ENCODE measurements at places on chromosomes 4 and X.

DNA sequence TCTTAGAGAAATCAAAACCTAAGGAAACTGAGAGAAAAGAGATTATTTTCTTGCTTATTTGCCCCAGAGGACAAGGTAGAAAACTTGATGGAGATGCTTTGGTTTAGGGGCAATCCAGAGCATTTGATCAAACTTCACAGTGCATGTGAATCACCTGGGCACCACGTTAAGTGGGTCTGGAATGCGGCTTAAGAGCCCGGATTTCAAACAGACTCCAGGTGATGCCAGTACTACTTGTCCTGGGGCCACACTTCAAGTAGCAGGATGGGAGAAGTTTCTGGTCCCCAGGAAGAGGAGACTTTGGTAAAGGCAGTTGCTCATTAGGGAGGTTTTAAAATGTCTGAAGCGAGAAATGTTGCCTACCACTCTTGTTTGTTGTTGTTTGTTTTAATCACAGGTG is 51.8 kb downstream of the PHOX2B start:
- no peak for DNase-seq

DNA sequence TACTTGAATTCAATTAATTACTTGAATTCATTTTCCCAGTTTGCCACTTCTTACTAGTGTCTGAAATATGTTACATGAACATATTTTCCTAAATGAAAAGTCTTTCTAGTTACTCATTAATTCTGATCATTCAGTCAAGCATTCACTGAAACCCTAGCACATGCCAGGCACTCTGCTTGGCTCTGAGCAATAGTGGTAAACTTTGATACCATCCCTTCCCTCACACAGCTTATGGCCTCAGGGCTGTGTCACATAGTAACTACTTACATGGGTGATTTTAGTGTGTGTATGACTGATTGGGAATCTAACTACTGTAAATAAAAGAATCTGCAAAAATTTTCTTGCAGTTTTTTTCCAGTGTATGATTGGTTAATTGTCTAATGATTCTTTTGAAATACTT is 32.7 kb downstream of the METAP1 start:
- no peak for DNase-seq

DNA sequence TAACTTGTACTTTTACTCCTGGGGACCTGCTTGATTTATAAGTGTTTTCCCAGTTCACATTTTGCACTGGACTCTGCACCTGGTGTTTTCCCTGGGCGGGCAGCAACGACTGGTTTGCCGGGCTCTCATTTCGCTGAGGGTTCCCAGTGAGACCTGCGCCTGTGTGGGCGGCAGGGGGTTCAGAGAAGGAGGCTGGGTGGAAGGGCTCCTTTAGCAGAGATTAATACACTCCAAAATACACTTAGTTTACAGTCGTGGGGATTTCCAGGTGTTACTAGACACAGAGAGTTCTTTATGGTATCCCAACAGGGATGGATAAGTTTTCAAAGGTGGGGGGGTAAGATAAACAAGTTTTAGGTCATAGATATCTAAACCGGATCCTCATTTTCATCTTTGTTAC is 53.0 kb upstream of the SHISA3 start:
- no peak for DNase-seq

GRCh38 chrX:48573690-48574269 is 504 bp upstream of the RBM3 start:
- peak; percentile 58 for DNase-seq

- no peak for DNase-seq
Measured at GRCh38 chrX:18377796-18378195, 23.3 kb upstream of the SCML2 start.

DNA sequence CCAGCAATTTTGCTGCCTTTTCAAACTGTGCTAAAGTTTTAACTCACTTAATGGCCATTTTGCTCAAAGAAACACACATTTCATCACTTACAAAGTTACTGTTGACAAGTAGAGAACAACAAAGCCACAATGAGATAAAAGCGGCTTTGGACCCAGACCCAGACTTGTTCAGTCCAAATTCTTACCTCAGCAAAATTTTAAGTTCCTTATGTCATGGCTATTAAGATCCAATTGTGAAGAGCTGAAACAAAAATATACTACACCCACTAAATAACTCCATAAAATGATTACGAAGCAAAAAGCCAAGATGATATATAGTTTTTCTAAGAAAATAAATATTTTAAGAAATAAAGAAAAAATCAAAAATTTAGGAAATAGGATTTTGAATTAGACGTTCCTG is 137.0 kb upstream of the INPP4B start:
- no peak for DNase-seq
